ENCODE measurements at places on chromosomes 5 and 9.

DNA sequence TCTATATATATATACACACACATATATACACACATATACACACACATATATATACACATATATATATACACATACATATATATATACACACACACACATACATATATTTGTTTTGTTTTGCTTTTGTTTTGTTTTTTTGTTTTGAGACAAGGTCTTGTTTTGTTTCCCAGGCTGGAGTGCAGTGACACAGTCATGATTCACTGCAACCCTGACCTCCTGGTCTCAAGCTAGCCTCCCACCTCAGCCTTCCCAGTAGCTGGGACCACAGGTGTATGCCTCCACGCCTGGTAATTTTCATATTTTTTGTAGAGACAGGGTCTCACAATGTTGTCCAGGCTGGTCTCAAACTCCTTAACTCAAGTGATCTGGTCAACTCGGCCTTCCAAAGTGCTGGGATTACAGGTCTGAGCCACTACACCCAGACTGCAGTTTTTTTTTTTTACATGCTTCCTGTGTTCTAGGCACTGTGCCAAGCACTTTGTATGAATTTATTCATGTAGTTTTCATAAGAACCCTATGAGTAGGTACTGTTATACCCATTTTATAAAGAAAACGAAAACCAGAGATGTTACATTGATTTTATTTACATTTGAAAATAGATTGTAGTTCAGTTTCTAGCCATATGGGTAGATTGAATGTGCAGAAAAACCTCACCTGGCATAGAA, 120.7 kb downstream of the PBX3 start:
- DNase-seq = no peak

DNA sequence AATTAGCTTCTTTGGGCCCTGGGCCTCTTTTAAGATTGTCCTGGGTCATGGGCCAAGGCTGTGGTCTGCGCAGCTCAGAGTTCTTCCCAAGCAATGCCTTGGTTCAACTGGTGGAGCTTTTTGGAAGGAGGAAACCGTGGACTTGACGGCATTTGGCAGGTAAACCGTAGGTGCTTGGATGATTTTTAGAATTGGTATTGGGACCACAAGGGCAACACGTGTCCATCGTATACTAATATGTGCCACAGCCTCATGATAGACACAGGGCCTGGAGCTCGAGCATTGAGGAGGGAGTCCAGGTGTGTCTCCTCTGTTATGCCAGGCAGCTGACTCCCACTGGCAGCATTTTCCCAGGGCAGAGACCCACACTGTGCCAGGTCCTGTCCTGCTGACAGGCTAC, 120.9 kb upstream of the PITX1 start:
- DNase-seq = peak; percentile 62

DNA sequence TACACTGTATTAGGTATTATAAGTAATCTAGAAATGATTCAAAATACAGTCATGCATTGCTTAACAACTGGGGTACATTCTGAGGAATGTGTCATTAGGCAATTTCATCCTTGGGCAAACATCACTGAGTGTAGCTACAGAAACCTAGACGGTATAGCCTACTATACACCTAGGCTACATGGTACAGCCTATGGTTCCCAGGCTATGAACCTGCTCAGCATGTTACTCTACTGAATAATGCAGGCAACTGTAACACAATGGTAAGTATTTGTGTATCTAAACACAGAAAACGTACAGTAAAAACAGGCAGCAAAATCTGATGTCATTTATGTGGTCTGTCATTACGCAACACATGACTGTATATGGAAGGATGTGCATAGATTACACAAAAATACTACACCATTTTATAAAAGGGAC, 96.8 kb downstream of the RAPGEF6 start:
- no peak for DNase-seq

- no peak for DNase-seq
Measured at GRCh38 chr9:2681981-2682380, 35.3 kb upstream of the KCNV2 start.

DNA sequence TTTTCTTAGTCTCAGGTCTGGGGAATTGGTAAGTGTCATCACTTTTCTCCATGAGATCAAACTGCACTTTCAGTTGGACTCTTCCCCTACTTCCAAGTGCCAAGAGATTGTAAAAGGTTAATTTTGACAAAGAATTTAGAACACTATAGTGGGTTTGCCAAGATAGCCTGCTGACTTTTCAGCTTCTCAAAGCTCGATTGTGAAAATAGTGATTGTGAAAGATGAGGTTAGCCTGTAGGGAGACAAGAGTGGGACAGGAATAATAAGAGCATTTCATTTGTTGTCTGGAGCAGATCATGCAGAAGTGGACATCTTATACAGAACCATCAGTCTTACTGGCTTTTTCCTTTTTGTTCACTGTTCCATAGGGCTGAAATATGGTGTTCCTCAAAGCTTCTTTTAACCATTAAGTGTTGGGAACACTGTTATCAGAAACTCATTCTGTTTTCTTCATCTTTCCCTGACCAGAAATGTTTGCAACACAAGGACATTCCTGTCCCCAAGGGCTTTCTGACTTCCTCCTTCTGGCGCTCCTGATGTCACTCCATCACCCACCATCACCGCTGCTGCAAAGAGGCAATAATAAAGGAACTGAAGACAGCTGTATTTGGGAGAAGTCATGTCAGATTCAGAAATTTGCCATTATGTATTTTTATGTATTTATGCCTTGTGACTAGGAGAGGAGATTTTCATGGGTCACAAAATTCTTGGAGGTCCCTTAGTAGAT, 11.6 kb upstream of the SPTAN1 start:
- no peak for DNase-seq

DNA sequence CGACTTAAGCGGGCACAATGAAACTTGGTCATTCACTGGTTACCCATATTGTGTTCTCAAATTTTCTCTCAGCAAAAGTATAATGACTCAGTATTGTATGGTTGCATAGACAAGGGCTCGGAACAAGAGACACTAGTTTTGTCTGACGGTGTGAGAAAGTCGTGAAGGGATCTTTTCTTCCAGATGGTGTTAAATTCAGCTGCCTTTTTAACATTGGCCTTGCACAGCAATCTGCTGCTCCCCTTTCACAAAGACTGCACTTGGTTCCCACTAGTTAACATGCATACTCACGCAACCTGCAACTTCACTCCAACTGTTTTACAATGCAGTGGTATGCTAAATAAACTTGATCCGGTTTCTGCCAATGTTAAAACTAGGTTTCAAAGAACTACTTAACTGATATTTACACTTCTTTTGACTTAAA, 219.2 kb downstream of the MEF2C start:
- no peak for DNase-seq

DNA sequence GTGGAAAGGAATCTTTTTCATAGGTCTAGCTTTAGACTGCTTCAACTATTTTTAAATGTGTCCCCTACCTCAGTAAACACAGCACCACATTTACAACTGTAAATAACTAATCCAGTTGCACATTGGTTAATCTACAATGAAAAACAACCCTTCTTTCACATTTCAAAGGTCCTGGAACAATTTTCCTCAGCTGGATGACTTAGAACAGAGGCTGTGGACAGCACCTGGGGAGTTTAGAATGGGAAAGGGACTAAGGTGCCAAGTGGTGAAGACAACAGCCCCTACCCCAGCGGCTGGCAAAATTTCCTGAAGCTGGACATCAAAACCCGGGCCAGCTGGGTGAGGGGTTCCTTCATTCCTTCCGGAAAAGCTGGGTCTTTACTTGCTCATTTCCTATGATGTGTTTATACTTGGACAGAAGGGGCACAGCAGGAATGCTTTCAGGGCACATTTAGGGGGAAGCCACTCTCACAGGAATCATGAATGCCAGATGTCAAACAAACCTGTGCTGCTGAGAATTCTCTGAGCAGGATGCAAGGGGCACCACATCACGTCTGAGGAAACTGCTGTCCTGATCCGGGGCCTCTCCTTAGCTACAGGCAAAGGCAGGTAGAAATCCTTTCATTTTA, 158.3 kb downstream of the NR2F1-AS1 start:
- DNase-seq = no peak

Data from osteocyte (in vitro differentiated cells).